Effector memory CD8-positive, alpha-beta T cell (primary cell): ENCODE measurements at places on chromosomes 3 and 15.

DNA sequence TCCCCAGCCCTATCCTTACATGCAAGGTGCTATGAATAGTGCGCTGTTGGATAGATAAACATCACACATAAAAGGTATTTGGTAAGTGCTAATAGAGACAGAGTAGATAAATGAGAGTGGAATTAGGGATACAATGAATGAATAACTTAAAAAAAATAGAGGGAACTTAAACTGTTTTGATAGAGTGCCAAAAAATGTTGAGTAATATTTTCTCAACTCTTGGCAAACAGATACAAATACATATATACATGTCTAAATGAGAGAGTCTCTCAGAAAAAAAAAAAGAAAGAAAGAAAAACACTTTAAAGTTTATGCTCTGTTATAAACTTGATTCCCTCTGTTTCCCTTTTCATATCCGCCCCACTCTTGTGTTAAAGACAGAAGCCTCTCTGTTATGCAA lies 667.4 kb downstream of the ROBO2 start:
- no peak for DNase-seq

- DNase-seq, result no peak
Observed at GRCh38 chr15:68706256-68706655, 114.4 kb downstream of the ANP32A start.

- DNase-seq, result no peak
Observed at GRCh38 chr3:152091725-152092124, 177.0 kb upstream of the MBNL1 start.

DNA sequence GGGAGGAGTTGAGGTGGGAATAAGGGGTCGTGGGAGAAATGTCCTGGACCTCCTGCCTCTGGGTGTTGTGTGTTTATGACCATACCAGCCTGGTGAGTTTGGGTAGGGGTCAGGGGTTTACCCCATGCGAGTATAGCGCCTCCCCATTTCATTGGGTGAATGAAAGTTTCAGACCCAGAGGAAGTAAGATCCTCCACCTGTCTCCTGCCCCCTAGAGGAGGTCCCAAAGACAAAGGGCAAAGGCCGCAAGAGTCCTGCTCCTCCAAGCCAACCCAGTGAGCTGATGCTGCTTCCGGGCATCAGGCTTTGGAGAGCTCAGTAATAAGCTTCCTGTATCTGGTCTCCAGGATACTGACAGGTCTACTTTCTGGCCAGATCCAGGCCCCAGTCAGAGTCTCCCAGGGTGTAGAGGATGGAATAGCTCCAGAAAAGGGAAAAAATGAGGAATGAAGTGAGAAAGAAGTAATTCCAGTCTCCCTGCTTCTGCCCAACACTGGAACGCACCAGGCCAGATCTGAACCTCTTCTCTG lies 6.4 kb upstream of the TBC1D21 start:
- DNase-seq, result no peak

DNA sequence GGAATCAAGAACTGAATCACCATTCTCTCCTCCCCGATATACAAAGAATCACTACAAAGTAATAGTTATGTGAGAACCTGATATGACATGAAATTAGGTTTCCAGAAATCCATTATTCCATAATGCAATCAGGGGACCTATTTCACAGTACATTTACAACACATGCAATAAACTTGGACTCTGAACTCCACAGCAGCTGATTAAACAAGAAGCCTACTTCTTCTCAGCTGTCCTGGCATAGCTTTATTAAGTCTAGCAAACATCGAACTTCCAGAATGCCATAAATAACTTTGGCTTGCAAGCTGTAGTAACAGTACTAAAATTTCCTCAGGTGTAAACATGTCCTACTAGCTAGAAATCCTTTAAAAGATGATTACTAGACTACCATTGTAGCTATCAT lies 17.8 kb downstream of the PDCD10 start:
- DNase-seq, result no peak

- peak; percentile 47 for DNase-seq
Observed at GRCh38 chr15:81315452-81316175, 8.3 kb downstream of the STARD5 start.

- no peak for DNase-seq
Observed at GRCh38 chr3:55746808-55747413, 259.8 kb upstream of the WNT5A start.

DNA sequence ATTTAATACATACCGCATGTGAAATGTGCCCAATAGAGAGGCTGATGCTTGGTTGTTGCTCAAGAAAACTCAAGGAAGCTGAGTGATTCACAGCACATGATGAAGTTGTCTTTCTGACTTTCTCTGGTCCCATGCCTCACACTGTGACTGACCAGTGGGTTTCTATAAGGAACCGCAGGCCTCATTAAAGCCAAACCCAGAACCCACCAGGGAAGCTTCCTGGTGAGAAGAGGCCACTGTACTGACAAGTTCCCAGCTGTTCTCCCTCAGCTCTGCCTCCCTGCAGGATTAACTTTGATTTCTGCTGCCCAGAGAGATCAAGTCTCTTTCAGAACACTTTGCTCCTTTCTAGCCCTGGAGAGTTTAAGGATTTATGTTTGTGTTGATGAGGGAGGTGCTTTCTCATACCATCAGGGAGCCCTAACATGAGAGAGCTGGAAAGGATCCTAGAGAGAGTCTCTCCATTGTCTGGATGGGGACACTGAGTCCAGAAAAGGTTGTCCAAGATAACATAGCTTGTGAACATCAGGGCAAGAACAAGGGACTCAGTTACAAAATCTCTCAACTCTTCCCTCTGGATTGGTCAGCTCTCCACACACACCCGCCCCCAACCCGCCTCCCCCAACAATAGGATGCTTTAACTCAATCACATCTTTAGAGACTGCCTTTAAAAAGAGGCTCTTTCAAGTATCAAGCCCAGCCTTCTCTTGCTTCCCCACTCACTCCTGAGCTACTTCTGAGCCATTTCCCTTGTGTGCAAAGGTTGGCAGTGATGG lies 303.2 kb upstream of the TLE3 start:
- no peak for DNase-seq

DNA sequence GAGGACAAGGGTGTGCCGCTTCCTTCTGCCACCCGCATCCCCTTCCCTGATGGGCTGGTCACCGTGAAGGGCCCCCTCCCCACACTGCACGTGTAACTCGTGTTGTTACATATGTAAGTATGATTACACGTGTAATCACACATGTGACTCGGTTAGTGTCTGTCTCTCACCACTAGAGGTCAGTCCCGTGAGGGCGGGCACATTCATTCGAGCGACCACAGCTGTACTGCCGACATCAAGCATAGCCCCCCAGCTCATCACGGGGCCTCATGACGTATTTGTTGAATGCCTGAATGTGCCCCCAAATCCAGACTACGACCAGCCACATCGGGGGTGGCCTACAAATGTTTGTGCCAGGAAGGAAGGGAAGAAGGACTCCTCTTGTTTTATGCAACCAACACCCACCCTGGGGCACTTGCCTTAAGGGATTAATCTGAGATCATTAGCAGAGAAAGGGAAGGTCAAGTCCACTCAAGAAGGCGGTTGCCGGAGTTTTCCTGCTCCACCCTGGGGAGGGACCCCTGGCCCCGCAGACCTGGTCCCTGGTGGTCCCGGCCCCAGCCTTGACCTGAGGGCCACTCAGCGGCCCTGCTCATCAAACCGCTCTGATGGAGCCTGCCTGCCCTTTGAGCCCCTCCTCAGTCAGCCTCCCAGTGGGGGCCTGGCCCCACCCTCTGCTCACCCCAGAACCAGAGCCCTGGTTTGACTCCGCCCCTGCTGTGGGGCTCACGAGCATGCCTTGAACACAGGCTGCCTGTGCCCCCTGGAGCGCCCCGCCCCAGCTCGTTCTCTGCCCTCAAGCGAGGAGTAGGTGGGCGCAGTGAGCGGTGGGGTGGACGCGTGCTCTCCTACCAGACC lies 52.8 kb downstream of the RGMA start:
- peak; percentile 53 for DNase-seq
